ENCODE measurements at places on chromosomes 7 and 10. TPM values are rescaled to one million over a fixed set of nuclear protein-coding genes. Genes with fewer than 3 reads are reported as not detected.

LAMB1 gene
- 212 TPM for total RNA-seq

HSPA14 gene
- 11.8 TPM for total RNA-seq

TET1 gene
- total RNA-seq: 23.6 TPM

RELN gene
- 15.6 TPM for total RNA-seq

NPTX2 gene
- 2.4 TPM for total RNA-seq

IKZF1 gene
- 6.5 TPM for total RNA-seq

TMEM120A gene
- 24.2 TPM for total RNA-seq

BAIAP2L1 gene
- total RNA-seq: 7.6 TPM

BICC1 gene
- 30.3 TPM for total RNA-seq

SPDYE9 gene
- 0.10 TPM for total RNA-seq

PGAM1 gene
- total RNA-seq: 94.6 TPM

R3HCC1L gene
- total RNA-seq: 15.1 TPM

RNLS gene
- 6.5 TPM for total RNA-seq

WDR86 gene
- 14.0 TPM for total RNA-seq

NOS3 gene
- 3.5 TPM for total RNA-seq

CYP3A4 gene
- 2.6 TPM for total RNA-seq

SERPINE1 gene
- total RNA-seq: 18.1 TPM

IFIT1B gene
- total RNA-seq: 4.9 TPM

HIF1AN gene
- 13.0 TPM for total RNA-seq

ABCB1 gene
- 1.1 TPM for total RNA-seq

AKR1C4 gene
- total RNA-seq: not detected

LDB3 gene
- total RNA-seq: 25.0 TPM

NKX2-3 gene
- total RNA-seq: not detected
